Urinary bladder (tissue), 4 donors: ENCODE measurements at places on chromosomes 1 and 21. TPM values are rescaled to one million over a fixed set of nuclear protein-coding genes. Genes with fewer than 3 reads are reported as not detected.

Gene TNFRSF1B
- total RNA-seq, result 11.7 TPM

DNA sequence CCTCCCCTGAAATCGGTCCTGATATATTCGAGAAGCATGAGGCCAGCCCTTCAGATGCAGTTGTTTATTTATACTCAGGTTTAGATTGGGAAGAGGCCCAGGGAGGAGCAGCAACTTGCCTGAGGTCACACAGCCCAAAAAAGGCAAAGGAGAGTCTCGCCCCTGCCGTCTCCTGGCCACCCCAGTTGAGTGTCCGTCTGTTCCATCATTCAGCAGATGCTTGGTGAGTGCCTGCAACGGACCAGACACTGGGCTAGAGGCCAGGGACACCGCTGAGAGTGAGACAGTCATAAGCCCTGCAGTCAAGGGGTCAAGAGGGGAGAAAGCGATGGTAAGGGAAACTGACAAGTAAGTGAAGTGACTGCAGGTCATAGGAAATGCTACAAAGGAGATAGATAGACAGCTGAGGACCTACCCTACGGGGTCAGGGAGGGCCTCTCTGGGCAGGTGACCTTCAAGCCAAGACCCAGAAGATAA, 15.4 kb upstream of the SELENON start:
- DNase-seq, result no peak

- no peak for DNase-seq
Measured at GRCh38 chr1:212688341-212689047, 11.1 kb downstream of the BATF3 start.

GRCh38 chr1:159942632-159943277, 2.7 kb downstream of the IGSF9 start:
- no peak for DNase-seq

- no peak for DNase-seq
Measured at GRCh38 chr1:62131093-62131725, 63.4 kb upstream of the L1TD1 start.

Gene C1orf167
- total RNA-seq, result 0.42 TPM

DNA sequence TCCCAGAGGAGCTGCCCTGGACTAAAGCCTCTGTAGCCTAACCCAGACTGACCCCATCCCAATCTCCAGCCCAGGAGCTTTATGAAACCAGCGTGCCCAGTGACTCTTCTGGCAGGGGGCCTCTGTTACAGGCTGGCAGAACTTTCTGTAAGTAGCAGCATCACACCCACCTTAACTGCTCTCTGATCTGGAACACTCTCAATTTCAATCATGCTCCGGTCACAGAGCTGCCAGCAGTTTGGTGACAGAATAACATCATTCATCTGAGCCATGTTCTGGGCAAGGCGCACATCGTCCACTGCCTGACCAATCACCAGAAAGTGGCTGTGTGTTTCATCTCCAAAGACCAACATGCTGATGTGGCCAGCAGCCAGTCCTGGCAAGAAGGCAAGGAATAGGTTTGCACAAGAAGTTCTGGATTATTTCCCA, 14.7 kb downstream of the ADCY10 start:
- DNase-seq, result no peak

GRCh38 chr1:221013691-221014660, 134.7 kb downstream of the HLX start:
- DNase-seq, result no peak

DNA sequence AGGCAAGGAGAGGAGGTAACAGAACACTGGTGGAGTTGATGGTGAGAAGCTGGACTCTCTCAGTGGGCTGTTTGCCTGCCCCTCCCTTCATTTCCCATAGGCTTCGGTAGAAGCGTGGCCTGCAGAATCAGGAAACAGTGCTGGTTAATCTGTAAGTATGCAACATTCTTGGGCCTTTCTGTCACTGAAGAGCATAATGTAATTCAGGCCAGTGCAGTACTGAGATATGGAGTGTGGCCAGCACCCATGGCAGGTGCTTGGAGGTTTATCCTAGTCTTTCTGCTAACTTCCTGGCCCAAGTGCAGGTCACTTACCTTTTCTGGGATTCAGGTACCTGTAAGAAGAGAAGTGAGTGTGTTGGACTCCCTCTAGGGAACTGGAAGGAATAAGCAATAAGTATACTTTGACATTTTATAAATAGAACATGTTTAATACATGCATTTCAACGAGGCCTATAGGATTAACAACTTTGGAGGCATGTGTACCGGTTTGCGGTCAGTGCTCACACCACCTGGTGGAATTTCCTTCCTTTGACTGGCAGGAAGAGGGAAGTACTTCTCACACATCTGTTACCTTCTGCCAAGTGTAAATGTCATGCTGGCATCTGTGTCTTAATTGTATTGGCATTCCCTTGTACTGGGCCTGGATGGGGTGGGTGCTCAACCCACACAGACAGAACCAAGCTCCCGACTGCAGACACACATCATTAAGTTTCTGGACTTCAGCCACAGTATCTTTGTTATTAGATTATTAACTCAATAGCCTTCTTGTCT, 105.5 kb downstream of the KIF26B start:
- no peak for DNase-seq

Gene TMEM201
- 4.4 TPM for total RNA-seq
